Natural killer cell (primary cell): ENCODE measurements at places on chromosomes 7 and 10. TPM values are rescaled to one million over a fixed set of nuclear protein-coding genes. Genes with fewer than 3 reads are reported as not detected.

The KIAA1217 gene
- total RNA-seq, result not detected

The PAX4 gene
- total RNA-seq, result not detected

The FBXL13 gene
- total RNA-seq, result 0.70 TPM

The C7orf57 gene
- not detected for total RNA-seq

The HTRA1 gene
- not detected for total RNA-seq

The BEND7 gene
- 0.38 TPM for total RNA-seq

The FAM237B gene
- total RNA-seq, result not detected

The DYNC1I1 gene
- total RNA-seq, result not detected

The ASAH2 gene
- total RNA-seq, result 0.79 TPM

The LLCFC1 gene
- total RNA-seq, result not detected

The PHYHIPL gene
- not detected for total RNA-seq

The TMUB1 gene
- total RNA-seq, result 47.3 TPM

The CPA2 gene
- not detected for total RNA-seq

The NEUROD6 gene
- total RNA-seq, result not detected

The SPDYE16 gene
- 1.4 TPM for total RNA-seq

The ERVW-1 gene
- not detected for total RNA-seq

The MNX1 gene
- total RNA-seq, result not detected

The TMEM229A gene
- total RNA-seq, result not detected

The SLC4A2 gene
- total RNA-seq, result 87.3 TPM

The SVOPL gene
- not detected for total RNA-seq

The FAM25G gene
- total RNA-seq, result not detected

The CPN1 gene
- total RNA-seq, result not detected

The TMEM209 gene
- 31.0 TPM for total RNA-seq

The LMBR1 gene
- 71.7 TPM for total RNA-seq

The GIMAP1 gene
- 11.1 TPM for total RNA-seq

The AKR1C8 gene
- 7.2 TPM for total RNA-seq

The HABP2 gene
- total RNA-seq, result not detected

The CCDC3 gene
- total RNA-seq, result 0.21 TPM

The MEOX2 gene
- total RNA-seq, result not detected

The RET gene
- total RNA-seq, result not detected

The CTAGE8 gene
- 0.66 TPM for total RNA-seq

The GJD4 gene
- total RNA-seq, result not detected

The THSD7A gene
- total RNA-seq, result 8.6 TPM

The CAMK1D gene
- total RNA-seq, result 56.4 TPM

The LRIT1 gene
- not detected for total RNA-seq

The PTCD1 gene
- total RNA-seq, result 6.4 TPM

The CTAGE4 gene
- total RNA-seq, result 0.40 TPM

The FXYD4 gene
- not detected for total RNA-seq
